HAP-1 (cell line): ENCODE measurements at places on chromosomes 11 and 22.

- no peak for DNase-seq
These were observed 58.4 kb upstream of the GRAMD1B start for GRCh38 chr11:123371506-123372297.

GRCh38 chr11:100759856-100760255, 72.8 kb downstream of the ARHGAP42 start:
- no peak for DNase-seq

DNA sequence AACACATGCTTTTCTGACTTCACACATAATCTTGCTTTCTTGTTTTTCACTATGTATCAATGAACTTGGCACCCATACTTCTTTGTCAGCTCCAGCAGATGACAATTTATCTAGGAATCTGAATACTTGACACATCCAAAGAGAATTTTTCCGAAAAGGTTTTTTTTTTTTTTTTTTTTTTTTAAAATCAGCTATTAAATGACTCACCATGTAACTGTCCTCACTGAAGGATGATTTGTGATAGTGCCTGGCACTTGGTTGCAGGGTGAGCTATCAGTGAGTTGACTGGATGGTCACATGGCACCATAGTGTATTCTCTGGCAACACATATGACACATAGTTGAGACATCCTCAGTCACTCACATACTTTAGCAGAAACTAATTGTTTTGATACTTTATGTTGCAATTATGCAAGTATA, 133.4 kb upstream of the E2F8 start:
- DNase-seq = no peak

GRCh38 chr11:132126973-132127899, 756.8 kb downstream of the NTM start:
- no peak for DNase-seq

DNA sequence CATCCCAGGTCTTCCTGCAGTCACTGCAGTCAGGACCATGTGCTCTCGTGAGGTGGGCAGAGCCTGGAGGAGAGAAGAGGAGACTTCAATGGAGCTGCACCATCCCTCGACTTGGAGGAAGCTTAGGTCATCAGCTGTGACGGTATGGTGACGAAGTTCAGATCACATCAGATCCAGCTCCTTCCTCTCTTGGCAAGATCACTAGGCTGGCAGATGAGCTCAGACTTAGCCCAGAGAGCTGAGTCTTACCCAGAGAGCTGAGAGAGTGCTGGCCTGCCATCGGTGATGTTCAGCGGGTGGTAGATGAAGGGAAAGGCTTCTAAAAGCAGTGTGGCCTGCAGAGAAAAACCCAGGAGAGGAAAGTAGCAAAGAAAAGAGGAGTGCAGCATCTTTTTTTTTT, 1.8 kb upstream of the SLC15A3 start:
- no peak for DNase-seq

DNA sequence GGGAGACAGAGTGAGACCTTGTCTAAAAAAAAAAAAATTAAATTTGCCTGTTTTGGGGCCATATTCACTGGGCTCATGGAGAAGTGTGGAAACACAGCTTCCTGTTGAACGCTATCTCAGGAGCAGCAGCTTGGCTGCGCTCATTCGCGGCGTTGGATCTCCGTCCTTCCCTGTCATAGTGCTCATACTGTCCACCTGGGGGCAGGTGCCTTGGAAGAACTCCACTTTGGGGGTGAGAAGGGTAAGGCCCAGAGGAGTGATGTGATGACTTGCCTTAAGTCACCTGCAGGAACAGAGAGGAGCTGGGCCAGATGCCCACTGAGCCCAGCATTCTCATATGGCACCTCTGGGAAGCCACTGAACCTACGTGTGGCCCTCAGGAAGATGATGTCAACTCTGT, 82.8 kb downstream of the CABIN1 start:
- no peak for DNase-seq

- peak; percentile 72 for DNase-seq
These were observed 222.9 kb downstream of the NAV2 start for GRCh38 chr11:19935507-19935906.

DNA sequence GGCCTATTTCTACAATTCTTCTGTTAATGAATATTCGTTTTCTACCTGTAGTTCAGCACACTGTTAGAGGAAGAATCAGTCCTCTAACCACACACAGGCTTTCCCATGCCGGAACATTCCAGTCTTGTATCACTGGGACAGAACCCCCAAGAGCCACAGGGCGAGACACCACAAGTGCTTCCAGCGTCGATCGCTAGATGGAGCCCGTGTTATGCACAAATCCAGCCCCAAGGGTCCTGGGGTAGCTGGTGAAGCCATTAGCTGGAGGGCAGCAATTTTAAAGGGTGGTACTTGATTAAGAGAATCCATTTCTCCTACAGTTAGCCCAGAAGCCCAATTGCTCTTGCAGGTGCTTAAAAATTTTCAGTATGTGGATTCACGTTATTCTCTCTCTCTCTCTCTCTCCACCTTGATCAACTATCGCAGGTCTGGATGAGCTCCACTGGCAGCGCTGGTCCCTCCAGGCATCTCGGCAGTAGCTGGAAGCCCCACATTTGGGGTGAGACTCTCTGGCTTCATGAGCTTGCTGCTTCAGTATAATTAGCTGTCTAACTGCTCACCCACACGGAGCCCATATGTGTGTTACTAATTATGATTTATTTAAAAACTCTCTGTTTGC, 148.2 kb upstream of the SNX19 start:
- DNase-seq = peak; percentile 24

- DNase-seq = no peak
These were observed 100.0 kb upstream of the OR4B1 start for GRCh38 chr11:48116437-48117228.

- DNase-seq = peak; percentile 74
These were observed 31.7 kb upstream of the RBX1 start for GRCh38 chr22:40919446-40919845.

- DNase-seq = no peak
These were observed 661.3 kb upstream of the B3GAT1 start for GRCh38 chr11:135073381-135073780.

DNA sequence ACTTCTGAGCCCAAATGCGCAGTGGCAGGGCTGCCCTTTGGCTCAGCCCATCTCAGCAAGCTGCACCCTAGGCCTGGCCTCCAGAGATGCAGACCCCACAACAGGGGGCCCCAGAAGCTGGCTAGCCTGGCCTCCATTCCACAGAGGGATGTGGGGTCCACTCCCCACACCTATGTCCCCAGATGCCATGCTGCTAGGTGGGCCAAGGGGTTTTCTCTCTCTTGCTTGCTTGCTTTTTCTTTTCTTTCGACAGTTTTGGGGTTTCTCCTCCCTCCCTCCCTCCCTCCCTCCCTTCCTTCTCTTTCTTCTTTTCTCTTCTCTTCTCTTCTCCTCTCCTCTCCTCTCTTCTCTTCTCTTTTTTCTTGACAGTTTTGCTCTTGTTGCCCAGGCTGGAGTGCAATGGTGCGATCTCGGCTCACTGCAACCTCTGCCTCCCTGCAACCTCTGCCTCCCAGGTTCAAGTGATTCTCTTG, 9.6 kb downstream of the SCARF2 start:
- no peak for DNase-seq

- no peak for DNase-seq
These were observed 35.1 kb upstream of the ASPHD2 start for GRCh38 chr22:26393929-26394328.

- DNase-seq = no peak
These were observed 114.6 kb upstream of the BID start for GRCh38 chr22:17888855-17889254.

DNA sequence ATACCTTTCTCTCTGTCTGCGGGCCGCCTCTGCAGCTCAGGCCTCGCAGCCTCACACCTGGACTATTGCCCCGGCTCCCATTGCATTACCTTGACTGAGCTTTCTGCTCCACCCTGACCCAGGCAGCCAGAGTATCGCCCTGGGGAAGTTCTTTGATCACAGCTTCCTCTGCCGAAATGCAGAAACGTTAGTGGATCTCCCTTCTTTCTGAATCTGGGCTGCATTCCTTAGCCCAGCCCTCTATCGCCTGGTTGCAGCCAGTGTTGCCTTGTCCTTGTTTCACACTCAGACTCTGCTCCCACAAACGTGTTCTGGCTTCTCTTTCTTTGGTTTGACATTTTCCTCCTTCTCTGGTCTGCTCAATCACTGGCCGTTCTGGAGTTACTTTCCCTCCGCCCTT, 195.7 kb downstream of the ADAMTS15 start:
- DNase-seq = no peak

DNA sequence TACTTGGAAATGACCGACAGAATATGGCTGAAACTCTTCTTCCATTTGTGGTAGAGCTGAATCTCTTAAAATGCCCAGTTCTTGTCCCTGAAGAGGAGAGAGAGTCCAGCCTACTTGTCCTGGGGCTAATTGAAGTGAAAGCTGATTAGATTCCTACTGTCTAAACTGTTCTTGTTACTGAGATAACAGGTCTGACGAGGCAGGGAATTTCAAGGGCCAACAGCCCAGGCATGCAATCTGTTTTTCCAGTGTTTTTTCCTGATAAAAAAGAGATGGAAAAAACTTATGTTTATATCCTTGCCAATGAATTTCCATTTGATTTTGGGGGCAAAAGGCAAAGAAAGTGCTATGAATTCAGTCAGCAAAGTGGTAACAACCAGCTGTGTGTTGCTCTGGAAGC, 195.5 kb downstream of the ETS1 start:
- no peak for DNase-seq

DNA sequence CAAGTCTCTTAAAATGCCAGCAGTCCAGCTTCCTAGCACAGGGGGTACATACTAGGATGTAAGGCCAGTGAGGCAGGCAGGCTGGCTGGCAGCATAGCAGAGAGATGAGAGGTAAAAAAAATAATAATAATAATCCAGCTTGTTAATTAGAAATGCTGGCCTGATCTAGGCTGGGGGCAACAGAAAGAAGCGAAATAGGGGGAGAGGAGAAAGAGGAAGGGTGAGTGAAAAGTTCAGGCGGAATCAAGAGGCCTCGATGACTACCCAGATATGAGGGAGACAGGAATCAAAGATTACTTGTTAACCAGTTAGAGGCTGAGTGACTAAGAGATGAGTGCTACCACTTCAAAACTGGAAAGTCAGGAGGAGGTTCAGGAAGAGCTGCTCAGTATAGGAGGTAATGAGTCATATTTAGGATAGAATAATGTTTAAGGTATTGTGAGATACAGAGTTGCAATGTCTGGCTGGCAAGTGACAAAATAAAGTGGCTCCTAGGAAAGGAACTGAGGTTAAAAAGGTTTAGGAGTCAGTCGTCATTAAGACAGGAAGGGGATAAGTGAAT, 2.8 kb downstream of the ALKBH8 start:
- no peak for DNase-seq

- peak; percentile 34 for DNase-seq
These were observed 23.5 kb downstream of the APLNR start for GRCh38 chr11:57213342-57214097.

DNA sequence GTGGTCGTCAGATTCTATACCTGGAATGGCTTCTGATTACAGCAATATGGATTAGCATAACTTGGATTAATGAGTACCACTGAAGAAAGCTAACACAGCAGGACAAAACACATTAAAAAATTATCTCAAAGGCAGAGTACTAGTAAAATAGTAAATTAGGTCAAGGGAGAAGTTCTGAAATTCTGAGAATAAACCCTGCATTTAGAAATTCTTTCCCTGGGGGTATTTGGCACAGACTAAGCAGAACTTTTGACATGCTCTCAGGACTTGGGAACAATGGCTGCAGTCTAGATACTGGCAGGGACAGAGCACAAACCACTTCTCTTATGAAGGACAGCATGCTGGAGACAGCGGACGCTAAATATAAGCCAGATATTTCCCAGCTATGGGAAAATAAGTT, 85.6 kb upstream of the GRIA4 start:
- DNase-seq = peak; percentile 86

DNA sequence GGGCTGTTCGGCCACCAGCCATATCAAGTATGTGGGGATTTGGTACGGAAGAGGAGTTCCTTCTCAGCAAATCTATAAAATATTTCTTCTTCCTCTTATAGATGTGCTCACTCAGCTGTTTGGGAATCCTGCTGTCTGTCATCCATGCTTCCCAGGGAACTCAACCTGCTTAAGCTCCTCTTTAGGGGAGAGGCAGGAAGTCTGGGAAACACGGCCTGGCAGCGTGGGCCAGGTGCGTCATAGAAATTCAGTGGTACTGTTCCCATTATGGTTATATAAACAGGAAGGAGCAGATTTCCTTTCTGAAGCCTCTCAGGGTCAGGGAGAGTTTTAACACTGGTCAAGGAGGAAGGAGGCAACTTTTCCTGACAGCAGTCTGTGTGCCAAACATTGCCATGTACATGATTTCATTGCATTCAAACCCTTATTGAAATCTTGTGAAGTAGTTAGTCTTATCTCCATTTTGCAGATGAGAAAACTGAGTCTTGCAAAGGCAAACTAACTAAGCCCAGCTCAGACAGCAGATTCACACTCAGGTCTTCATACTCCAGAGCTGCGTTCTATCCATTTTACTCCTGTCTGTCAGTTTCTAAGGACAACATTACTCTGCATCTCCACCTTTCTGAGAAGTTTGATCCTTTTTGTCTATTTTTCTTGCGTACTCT, 35.4 kb upstream of the AMOTL1 start:
- no peak for DNase-seq

DNA sequence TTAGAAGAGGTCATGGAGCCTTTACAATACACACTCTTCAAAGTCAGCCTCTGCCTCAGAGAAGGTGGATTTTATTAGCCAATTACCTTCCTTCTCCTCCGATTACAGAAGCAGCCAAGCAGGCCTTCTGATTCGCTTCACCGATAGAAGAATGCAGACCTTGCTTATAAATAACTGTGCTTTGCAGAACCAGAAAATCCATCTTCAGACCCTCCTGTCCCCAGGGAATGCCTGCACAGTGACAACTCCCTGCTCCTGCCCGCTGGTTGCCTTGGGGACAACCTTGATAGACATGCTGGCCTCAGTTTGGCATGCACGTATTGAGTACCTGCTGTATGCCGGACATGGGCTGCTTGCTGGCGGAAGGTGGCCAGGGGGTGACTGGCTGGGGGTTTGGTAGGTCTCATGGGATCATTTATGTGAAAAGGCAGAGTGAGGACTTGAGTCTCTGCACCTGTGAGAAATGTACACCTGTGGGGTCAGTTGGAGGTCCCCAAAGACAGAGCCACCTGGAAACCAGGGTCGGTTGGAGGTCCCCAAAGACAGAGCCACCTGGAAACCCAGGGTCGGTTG, 1238.7 kb downstream of the BRD1 start:
- DNase-seq = no peak

DNA sequence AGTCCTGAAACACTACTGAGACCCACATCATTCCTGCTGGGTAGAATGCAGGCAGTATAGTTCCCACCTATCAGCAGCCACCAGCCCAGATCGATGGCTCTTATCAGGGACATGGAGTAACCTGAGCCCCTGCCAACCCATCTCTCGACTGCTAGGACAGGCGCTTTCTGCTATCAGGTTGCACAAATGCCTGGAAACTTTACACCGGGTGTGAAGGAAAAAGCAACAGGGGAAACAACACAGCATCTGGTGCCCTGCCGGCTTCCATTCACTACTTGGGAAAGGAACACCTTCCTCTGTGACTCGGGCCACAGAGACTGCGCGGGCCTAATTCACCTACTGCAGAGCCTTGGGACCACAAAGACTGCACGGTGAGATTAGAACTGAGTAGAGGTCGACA, 18.5 kb downstream of the RBFOX2 start:
- no peak for DNase-seq

- peak; percentile 70 for DNase-seq
These were observed 15.5 kb upstream of the NNMT start for GRCh38 chr11:114280696-114281095.
